CD8-positive, alpha-beta memory T cell (primary cell): ENCODE measurements at places on chromosomes 6 and 20.

- H3K4me3 ChIP-seq = peak overlapping the region; percentile 97
- DNase-seq = no peak
- H3K4me1 ChIP-seq = peaks cover 20% of the 10 kb centered on the region
- peaks cover 40% of the 10 kb centered on the region for H3K36me3 ChIP-seq
- H3K27me3 ChIP-seq = no peaks in the 10 kb centered on the region
- peak overlapping the region; percentile 94 for H3K27ac ChIP-seq
Measured at GRCh38 chr6:31651602-31652191, 764 bp downstream of the BAG6 start.

- H3K4me1 ChIP-seq = no peaks in the 10 kb centered on the region
- H3K27ac ChIP-seq = peak overlapping the region; percentile 72
- no peak for DNase-seq
Measured at GRCh38 chr6:44043479-44044153, 83.6 kb downstream of the MRPL14 start.

DNA sequence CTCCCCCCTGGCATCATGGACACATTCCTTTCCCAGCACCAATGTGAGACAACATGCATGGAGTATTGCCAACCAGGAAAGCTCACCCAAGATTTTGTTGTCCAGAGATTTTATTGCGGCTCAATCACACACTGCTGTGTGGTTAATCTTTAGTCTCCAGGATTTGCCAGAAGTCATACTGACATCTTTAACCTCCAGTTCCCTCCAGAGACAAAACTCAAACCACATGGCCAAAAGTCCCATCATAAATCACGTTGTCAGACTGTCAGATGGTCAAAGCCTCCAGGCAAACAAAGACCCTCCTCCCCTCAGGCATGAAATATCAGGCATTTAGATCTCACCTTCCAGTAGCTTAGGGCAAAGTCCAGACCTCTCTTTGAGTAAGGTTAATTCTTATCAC lies 97.3 kb upstream of the OPRM1 start:
- H3K36me3 ChIP-seq = no peaks in the 10 kb centered on the region
- H3K4me3 ChIP-seq = no peak overlapping the region
- H3K27me3 ChIP-seq = no peaks in the 10 kb centered on the region
- no peak overlapping the region for H3K27ac ChIP-seq
- no peak for DNase-seq

- no peak overlapping the region for H3K27ac ChIP-seq
- no peaks in the 10 kb centered on the region for H3K27me3 ChIP-seq
- no peaks in the 10 kb centered on the region for H3K36me3 ChIP-seq
- no peak overlapping the region for H3K4me3 ChIP-seq
- no peaks in the 10 kb centered on the region for H3K4me1 ChIP-seq
- DNase-seq = no peak
Measured at GRCh38 chr6:11426571-11426970, 111.0 kb upstream of the TMEM170B start.

DNA sequence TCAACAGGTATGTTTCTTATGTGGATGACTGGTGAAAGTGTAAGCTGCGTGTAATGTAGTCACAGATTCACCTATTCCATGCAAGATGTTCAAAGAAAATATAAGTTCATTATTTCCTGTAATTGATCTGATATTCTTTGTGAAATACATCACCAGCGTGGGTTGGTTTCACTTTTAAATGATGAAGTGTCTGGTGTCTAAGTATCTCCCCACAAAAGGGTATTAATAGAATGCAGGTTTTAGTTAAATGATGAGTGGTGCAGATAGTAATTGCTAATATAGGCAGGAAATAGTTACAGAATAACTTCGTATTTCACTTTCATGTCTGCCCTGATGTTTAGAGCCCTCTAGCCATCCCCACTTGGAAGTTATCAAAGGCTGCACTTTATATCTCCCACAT lies 22.2 kb downstream of the PGBD1 start:
- no peak overlapping the region for H3K4me3 ChIP-seq
- no peaks in the 10 kb centered on the region for H3K27me3 ChIP-seq

DNA sequence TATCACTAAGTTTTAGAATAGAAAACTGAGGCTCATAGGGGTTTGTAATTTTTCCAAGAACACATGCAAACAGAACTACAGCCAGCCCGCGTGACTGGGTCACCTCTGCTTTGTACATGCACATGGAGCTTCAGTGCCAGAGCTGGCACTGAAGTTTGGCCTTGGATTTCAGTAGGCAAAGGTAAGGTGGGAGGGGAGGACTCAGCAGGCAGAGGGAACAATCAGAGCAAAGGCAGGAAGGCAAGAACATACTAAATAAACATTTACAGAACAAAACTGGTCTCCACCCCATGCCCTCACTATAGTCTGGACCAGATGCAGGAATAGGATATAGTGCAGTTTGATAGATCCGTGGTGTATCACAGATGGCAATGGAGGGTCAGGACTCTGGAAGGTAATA lies 13.6 kb upstream of the ABRACL start:
- H3K4me3 ChIP-seq = no peak overlapping the region
- no peaks in the 10 kb centered on the region for H3K27me3 ChIP-seq
- no peaks in the 10 kb centered on the region for H3K36me3 ChIP-seq
- DNase-seq = no peak
- H3K27ac ChIP-seq = no peak overlapping the region
- no peaks in the 10 kb centered on the region for H3K4me1 ChIP-seq

GRCh38 chr6:34570066-34570833 lies 14.1 kb upstream of the SPDEF start:
- H3K4me3 ChIP-seq = no peak overlapping the region
- no peaks in the 10 kb centered on the region for H3K36me3 ChIP-seq
- H3K4me1 ChIP-seq = no peaks in the 10 kb centered on the region
- H3K27me3 ChIP-seq = no peaks in the 10 kb centered on the region
- no peak for DNase-seq
- no peak overlapping the region for H3K27ac ChIP-seq

- no peak overlapping the region for H3K27ac ChIP-seq
- no peak overlapping the region for H3K4me3 ChIP-seq
- no peaks in the 10 kb centered on the region for H3K27me3 ChIP-seq
- no peak for DNase-seq
- no peaks in the 10 kb centered on the region for H3K36me3 ChIP-seq
Measured at GRCh38 chr6:91198588-91199255, 611.9 kb upstream of the MAP3K7 start.

DNA sequence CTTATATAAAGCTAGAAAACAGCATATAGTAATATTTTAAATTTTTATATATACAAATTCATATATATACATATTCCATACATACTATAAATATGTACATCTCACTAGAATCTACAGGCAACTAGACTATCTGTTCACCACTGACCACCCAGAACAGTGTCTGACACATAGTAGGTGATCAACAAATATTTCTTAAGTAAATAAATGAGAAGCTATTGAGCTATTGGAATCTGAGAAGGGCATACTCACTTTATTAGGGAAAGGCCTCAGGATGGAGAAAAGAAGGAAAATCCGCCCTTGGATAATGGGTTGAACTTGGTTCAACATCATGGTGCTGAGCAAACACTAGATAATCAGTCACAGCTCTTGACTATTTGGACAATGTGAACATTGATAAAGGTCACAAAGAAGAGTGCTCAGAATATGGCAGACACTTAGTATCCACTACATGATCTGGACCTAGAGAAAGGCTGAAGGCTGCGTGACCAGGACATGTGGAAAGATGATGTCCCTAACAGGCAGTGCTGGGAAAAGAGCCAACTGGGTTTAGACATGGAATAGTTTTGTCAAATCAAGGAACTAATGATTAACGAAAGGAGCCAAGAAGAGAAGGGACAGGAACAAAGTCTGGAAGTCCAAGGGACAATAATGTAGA lies 186.1 kb downstream of the TASP1 start:
- no peaks in the 10 kb centered on the region for H3K27me3 ChIP-seq
- no peak for DNase-seq
- no peak overlapping the region for H3K27ac ChIP-seq
- H3K4me1 ChIP-seq = no peaks in the 10 kb centered on the region
- no peak overlapping the region for H3K4me3 ChIP-seq
- no peaks in the 10 kb centered on the region for H3K36me3 ChIP-seq

DNA sequence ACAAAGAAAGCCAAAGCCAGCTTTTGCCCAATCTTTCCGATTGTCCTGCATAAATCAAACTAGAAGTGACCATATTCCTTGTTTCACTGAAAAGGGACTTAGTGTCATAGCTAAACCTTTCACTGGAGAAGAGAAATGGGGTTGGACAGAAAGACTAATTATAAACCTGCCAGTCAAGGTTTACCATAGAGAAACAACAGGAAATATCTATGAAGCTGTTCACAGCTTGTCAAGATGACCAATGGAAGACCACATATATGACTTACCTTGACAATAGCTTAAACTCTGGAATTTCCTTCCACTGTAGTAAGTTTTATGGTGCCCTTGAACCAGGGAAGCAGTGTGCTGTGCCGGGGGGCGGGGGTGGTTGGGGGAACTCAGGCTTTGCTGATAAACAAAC lies 107.7 kb upstream of the PHACTR1 start:
- no peak overlapping the region for H3K27ac ChIP-seq
- H3K36me3 ChIP-seq = no peaks in the 10 kb centered on the region
- no peaks in the 10 kb centered on the region for H3K27me3 ChIP-seq
- DNase-seq = no peak

- no peaks in the 10 kb centered on the region for H3K27me3 ChIP-seq
- no peak overlapping the region for H3K4me3 ChIP-seq
- no peak for DNase-seq
- H3K36me3 ChIP-seq = no peaks in the 10 kb centered on the region
- no peak overlapping the region for H3K27ac ChIP-seq
Measured at GRCh38 chr6:158353883-158354877, 41.9 kb downstream of the TULP4 start.

DNA sequence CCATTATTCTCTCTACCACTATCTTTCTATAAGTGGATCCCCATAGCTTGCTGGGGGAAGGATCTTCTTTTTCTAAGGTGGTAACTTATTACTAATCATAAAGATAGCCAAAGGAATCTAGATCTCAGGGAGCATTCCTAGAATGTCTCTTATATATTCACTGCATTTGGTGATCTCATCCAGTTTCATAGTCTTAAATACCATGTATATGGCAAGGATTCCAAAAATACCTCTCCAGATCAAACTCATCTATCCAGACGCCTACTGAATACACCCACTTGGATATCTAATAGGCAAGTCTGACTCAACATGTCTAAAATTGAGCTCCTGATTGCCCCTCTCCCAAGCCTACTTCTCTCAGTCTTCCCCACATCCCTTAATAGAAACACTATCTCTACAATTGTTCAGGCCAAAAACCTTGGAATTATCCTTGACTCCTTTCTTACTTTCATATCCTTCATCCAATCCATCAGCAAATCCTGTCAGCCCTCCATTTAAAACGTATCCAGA lies 264.4 kb downstream of the HACE1 start:
- no peaks in the 10 kb centered on the region for H3K4me1 ChIP-seq
- no peak overlapping the region for H3K27ac ChIP-seq
- H3K36me3 ChIP-seq = no peaks in the 10 kb centered on the region
- DNase-seq = no peak
- H3K27me3 ChIP-seq = no peaks in the 10 kb centered on the region

DNA sequence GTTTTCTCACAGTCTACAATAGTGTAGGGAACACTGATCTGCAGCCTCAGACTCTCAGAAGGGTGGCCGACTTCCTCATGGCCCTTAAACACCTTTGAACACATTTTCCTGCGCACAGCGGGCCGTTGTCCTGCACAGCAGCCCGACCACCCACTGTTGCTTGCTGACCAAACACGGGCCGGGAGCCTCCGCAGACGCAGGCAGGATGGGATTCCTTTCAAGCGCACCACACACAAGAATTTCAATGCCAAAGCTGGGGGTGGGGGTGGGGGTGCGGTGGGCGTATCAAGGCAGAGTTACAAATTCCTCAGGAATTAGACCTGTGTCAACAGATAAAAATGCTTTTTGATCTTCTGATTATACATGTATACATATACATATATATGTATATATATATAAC lies 74.5 kb downstream of the HUS1B start:
- no peak for DNase-seq
- H3K4me1 ChIP-seq = no peaks in the 10 kb centered on the region
- H3K27me3 ChIP-seq = no peaks in the 10 kb centered on the region
- H3K36me3 ChIP-seq = no peaks in the 10 kb centered on the region
- no peak overlapping the region for H3K4me3 ChIP-seq
- H3K27ac ChIP-seq = no peak overlapping the region

GRCh38 chr20:57525328-57526086 lies 567 bp upstream of the CTCFL start:
- H3K4me3 ChIP-seq = no peak overlapping the region
- no peak for DNase-seq
- no peaks in the 10 kb centered on the region for H3K4me1 ChIP-seq
- H3K27ac ChIP-seq = no peak overlapping the region

DNA sequence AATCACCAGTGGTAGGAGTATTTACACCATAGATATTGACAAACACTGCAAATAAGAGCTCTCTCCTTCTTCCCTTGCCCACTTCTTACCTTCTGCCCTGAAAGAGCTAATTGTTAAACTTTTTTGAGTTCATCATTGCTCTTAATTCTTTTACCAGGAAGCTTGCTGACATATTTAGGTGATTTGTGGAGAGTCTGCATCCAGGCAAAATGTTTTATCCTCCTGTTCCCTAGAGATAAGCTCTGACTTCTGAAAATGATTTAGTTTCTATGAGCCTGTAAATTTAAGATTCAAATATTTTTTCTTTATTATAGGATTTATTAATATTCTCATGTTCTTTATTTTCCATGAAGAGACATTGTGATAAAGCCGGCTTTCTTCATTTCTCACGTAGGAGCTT lies 81.5 kb downstream of the ADGRB3 start:
- no peaks in the 10 kb centered on the region for H3K27me3 ChIP-seq
- H3K4me3 ChIP-seq = no peak overlapping the region
- DNase-seq = no peak
- no peaks in the 10 kb centered on the region for H3K4me1 ChIP-seq
- H3K27ac ChIP-seq = no peak overlapping the region
- H3K36me3 ChIP-seq = no peaks in the 10 kb centered on the region

DNA sequence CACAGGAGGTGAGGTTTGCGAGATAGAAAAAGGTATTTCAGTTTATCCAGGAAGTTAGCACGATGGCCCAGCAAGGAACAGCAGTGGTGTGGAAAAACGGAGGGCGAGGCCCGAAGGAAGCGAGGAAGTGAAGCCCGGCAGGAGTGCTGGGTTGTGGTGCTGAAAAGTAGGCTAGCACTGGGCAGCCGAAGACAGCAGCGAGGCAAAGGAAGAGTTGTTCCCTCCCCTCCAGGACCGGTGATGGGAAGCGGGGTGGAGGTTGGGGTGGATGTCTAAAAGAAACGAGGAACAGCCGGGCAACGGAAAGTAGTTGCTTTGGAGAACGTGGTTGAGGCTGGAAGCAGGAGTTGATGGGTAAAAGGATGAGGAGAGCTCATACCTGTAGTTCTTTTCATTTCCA lies 1.4 kb downstream of the METTL24 start:
- H3K4me1 ChIP-seq = no peaks in the 10 kb centered on the region
- no peak for DNase-seq
- H3K36me3 ChIP-seq = no peaks in the 10 kb centered on the region
